Naive thymus-derived CD4-positive, alpha-beta T cell (primary cell): ENCODE measurements at places on chromosomes 3 and 15. TPM values are rescaled to one million over a fixed set of nuclear protein-coding genes. Genes with fewer than 3 reads are reported as not detected.
A peak's percentile ranks its signal among the peaks of the same experiment; 100 is the strongest.

DNA sequence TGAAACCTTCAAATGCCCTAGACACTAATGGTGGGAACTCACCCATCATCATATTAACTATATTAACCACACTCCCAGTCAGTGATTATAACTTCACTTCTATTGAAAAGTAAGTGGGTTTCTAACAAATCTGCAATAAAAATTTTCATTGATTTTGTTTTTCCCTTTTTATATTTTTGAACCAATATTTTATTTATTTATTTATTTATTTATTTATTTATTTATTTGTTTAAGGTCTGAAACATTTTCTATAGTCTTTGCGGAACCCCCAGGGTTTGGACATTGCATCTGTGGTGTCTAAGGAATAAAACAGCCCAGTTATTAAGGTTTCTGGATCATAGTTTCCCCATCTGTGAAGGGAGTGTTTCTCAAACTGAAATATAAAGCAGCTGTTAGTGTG lies 16.2 kb upstream of the PLCL2 start:
- peaks cover 7% of the 10 kb centered on the region for H3K4me1 ChIP-seq
- H3K27ac ChIP-seq: no peak overlapping the region
- DNase-seq: no peak
- H3K36me3 ChIP-seq: no peaks in the 10 kb centered on the region
- no peak overlapping the region for H3K4me3 ChIP-seq
- no peaks in the 10 kb centered on the region for H3K27me3 ChIP-seq

DNA sequence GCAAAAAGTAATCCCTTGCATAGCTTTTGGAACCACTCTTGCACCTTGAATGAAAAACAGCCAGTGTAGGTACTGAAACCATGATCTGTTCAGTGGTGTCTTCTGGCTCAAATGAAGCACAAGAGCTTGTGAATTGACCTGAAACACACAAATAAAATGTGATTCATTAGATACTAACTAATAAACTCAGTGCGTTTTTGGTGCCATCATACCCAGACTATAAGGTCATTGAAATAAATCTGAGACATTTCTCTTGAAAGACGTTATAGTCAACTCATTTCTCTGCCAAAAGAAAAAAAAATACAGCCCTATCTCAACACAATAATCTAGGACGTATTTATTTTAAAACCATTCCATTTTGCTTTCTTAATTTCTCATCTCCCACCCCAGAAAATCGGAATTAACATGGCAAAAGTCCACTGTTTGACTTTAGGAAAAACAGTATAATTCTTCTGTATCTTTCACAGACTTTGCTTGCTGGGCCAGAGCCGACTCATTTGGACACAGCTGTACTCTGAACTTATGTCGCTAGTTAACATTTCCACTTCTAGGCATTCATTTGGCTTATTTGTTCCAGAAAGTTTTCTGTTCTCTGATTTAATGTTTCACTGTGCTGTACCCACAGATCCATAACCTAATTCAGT lies 284.9 kb upstream of the TBL1XR1 start:
- DNase-seq: no peak
- no peak overlapping the region for H3K27ac ChIP-seq
- no peaks in the 10 kb centered on the region for H3K4me1 ChIP-seq
- H3K36me3 ChIP-seq: no peaks in the 10 kb centered on the region
- H3K27me3 ChIP-seq: no peaks in the 10 kb centered on the region

- no peak for DNase-seq
- no peaks in the 10 kb centered on the region for H3K27me3 ChIP-seq
- H3K4me3 ChIP-seq: no peak overlapping the region
- no peaks in the 10 kb centered on the region for H3K36me3 ChIP-seq
- H3K27ac ChIP-seq: no peak overlapping the region
These were observed 5.3 kb upstream of the GUCA1C start for GRCh38 chr3:108959017-108959416.

- peaks cover 13% of the 10 kb centered on the region for H3K4me1 ChIP-seq
- no peaks in the 10 kb centered on the region for H3K36me3 ChIP-seq
- peak; percentile 64 for DNase-seq
- no peaks in the 10 kb centered on the region for H3K27me3 ChIP-seq
These were observed 27.4 kb upstream of the HDAC11 start for GRCh38 chr3:13452490-13453335.

DNA sequence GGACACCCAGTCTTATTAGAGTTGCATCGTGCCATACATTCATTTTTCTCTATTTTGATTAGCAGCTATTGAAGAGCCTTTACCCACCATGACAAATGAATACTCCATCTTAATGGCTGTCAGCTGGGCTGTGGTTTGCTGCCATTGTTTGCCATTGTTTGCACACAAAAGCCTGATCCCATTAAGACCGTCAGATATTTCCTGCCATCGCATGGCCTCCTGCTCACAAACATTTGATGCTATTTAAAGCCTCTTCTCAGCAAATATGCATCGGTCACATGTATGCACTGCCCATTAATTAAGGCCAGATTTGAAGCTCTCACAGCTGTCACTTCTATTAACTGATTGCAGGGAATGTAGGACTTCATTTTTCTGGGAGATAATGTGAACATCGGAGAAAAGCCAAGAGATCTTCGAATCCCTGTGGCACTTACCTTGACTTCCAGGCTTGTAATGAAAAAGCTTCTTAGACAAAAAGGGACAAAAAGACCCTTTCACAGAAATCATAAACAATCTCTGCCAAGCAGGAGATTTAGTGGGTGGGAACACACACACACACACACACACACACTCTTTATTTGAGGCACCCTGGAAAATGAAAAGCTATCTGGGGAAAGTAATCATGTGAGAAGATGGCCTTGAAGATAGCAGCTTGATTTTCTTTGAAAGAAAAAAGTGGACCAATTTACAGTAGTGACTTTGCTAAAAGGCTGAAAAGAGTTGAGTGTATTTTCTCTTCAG lies 175.4 kb upstream of the NR2E3 start:
- DNase-seq: no peak
- H3K4me3 ChIP-seq: no peak overlapping the region
- no peaks in the 10 kb centered on the region for H3K4me1 ChIP-seq
- no peaks in the 10 kb centered on the region for H3K27me3 ChIP-seq

DNA sequence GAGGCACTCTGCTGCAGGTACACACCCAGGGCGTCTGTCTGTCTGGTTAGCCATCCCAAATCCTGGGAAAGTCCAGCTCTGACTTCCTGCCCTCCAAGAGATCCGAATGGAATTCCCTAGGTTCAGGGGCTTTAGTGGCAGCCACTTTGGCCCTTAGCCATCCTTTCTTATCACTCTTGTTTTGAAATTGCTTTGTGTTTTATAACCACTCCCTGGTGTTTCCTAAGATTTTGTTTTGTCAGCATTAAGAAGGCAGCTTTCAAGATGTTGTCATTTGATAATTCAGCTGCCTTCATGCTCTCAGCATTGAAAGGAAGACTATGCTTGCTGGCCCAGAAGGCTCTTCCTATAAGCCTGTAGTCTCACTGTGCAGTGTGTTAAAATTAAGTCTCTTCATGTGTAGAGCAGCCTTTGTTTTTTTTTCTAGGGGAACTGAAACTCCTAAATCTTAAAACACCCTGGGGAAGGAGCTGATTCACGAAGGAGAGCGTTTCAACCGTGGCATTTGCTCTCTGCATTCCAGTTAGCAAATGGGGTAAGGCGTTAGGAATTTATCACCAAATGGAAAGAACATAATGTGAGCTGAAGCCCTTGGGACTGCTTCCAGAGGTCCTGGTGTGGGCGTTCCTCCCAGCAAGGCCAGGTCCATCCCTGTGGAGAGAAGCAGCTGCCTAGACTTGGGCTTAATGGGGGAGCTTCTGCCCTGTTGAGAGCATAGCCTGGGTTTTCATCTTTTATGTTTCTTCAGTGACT lies 14.2 kb upstream of the CLEC3B start:
- peaks cover 67% of the 10 kb centered on the region for H3K36me3 ChIP-seq
- H3K4me1 ChIP-seq: peaks cover 10% of the 10 kb centered on the region
- H3K27ac ChIP-seq: no peak overlapping the region
- DNase-seq: no peak

DNA sequence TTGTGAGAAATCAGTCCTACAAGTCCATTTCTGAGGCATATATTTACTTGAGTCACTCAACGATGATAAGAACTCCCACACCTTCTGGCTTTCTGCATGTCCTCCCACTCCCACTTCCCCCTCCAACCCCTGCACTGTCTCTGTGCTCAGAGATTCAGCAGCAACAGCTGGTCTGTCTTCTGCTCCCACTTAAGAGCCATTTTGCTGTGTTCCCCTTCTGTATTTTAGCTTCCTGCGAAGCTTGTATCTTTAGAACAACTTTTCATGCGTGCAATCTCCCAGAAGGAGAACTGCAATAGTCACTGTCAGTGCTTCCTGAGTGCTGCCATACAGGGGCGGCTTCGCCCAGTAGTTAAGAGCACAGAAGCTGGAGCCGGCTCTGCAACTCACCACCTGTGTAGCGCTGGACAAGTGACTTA lies 90.0 kb upstream of the SPATA12 start:
- no peak overlapping the region for H3K27ac ChIP-seq
- H3K4me1 ChIP-seq: no peaks in the 10 kb centered on the region
- no peak overlapping the region for H3K4me3 ChIP-seq
- DNase-seq: no peak
- no peaks in the 10 kb centered on the region for H3K36me3 ChIP-seq
- H3K27me3 ChIP-seq: no peaks in the 10 kb centered on the region

DNA sequence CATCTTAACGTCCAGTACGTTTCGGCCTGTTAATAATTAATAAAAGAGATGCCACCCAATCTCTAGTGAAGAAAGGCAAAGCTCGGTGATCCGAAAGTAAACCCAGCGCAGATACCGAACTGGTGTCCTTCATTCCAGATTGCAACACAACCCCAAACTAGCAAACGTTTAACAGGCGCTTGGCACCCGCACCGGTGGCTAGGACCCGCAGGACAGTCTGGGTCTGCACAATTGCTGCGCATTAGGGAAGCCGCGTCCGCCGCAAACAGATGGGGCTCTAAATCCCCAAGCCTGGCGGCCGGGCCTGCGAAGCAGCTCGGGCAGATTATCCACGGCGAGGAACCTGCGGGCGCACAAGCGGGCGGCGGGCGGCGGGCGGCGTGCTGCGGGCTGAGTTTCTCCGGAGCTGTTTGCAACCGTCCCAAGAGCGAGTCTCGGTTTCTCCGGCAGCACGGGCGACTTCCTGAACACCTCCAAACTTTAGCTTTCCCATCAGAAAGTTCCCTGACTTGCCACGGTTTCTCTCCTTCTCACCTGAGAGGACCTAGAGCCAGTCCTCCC lies 112.1 kb upstream of the ICE2 start:
- no peaks in the 10 kb centered on the region for H3K36me3 ChIP-seq
- peak overlapping the region; percentile 75 for H3K4me3 ChIP-seq
- no peaks in the 10 kb centered on the region for H3K27me3 ChIP-seq
- DNase-seq: peak; percentile 49

DNA sequence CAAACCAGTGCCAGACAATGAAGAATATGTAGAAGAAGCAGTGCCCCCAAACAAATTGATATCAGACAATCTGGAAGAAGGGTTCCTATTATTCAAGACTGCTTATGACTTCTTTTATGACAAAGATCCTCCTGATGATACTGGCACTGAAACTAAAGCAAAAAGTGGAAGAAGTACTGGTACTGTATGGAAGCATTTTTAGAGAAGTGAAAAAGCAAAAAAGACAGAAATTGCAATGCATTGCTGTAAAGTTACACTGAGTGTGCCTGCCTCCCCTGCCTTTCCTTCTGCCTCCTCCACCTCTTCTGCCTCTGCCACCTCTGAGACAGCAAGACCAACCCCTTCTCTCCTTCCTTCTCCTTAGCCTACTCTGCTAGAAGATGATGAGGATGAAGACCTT lies 167.6 kb downstream of the PLCL2 start:
- H3K27me3 ChIP-seq: no peaks in the 10 kb centered on the region
- H3K36me3 ChIP-seq: peaks cover 43% of the 10 kb centered on the region
- H3K27ac ChIP-seq: no peak overlapping the region
- H3K4me1 ChIP-seq: no peaks in the 10 kb centered on the region
- H3K4me3 ChIP-seq: no peak overlapping the region
- no peak for DNase-seq

DNA sequence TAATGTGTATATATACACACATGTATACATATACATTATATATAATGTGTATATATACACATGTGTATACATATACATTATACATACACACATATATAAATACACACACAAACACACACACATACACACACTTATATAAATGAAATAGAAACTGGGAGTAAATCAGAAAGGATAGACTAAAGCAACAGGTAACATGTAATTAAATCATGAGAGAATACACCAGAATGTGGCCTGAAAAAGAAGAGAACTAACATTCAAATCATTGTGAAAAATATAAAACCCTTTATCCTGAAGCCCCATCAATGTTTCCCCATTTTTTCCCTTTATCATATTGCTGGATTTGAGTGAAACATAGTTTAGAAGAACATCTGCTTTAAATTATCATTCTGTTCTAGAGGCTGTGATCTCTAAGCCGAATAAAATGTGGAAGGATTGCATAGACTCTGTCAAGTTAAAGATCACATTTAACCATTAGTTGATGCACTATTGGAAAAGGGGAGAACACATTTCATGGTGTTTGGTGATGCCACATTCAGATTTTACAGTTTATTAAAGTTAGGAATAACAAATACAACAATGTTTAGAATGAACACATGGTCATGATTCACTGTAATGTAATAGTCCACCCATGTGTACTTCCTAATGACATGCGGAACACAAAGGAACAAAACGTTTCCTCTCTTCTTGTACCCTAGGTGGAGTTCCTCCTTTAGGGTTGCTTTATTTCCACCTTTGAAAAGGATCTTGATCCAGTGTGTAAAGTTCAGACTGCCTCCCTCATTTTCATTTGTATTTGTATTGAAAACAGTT lies 12.5 kb upstream of the THRB start:
- no peaks in the 10 kb centered on the region for H3K4me1 ChIP-seq
- no peak overlapping the region for H3K4me3 ChIP-seq
- no peak for DNase-seq
- no peaks in the 10 kb centered on the region for H3K27me3 ChIP-seq
- H3K27ac ChIP-seq: no peak overlapping the region

- no peaks in the 10 kb centered on the region for H3K27me3 ChIP-seq
- H3K36me3 ChIP-seq: no peaks in the 10 kb centered on the region
- H3K4me3 ChIP-seq: no peak overlapping the region
- DNase-seq: no peak
- H3K27ac ChIP-seq: no peak overlapping the region
These were observed 47.2 kb downstream of the CD86 start for GRCh38 chr3:122102191-122102935.

DNA sequence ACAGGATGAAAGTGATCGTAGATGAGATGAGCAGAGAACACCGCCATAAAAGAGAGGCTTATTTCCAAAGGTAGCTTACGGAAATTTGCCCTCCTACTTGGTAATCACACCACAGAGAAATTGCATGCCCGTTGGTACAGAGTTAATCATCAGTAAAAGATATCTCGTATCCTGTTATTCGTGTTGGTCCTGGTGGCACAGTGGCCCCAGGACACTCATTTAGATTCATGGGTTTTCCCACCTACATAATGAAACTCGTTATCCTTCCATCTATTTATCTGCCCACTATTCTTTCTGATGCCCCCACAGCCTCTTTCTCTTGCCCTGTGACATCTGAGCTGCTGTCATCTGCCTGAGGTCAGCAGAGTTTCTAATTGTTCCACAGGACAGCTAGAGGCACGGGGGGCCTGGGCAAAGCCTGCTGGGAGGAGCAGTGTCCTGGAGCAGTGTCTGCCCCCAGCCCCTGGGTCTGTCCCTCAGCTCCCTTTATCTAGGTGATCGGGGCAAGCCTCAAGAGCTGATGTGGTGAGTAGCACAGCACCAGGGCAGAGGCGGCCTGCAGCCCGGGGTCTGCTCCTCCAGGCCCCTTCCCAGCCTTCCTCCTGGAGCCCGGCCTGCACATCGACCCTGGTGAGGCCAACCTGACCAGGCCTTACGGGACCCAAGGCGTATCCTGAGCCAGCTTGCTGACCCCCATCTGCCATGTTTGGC lies 42.2 kb downstream of the PXYLP1 start:
- no peaks in the 10 kb centered on the region for H3K27me3 ChIP-seq
- no peak for DNase-seq
- no peak overlapping the region for H3K27ac ChIP-seq
- H3K36me3 ChIP-seq: peaks cover 8% of the 10 kb centered on the region
- H3K4me3 ChIP-seq: no peak overlapping the region

MORC1 gene
- not detected for total RNA-seq

ADIPOQ gene
- total RNA-seq: not detected
